ENCODE measurements at places on chromosomes 4 and X.
A peak's percentile ranks its signal among the peaks of the same experiment; 100 is the strongest.

DNA sequence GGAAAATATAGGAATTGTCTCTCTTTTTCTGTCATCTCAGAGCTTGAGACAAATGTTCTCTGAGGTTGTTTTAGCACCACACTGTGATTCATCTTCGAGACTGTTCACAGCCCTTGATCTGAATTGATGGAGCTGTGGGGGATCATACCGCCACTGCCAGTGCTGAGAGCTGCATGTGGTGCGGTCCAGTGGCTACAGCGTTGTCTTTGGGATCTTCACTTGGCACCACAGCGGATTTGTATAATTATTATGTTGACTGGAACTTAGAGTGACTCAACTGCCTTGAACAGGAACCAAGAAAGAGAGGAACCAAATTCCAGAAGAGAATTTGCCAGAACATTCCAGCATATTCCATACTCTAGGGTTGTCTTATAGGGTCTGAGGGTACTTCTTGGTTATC is 29.1 kb downstream of the TBL1X start:
- H3K4me1 ChIP-seq, result no peaks in the 10 kb centered on the region
- no peak overlapping the region for H3K27ac ChIP-seq
- H3K36me3 ChIP-seq, result no peaks in the 10 kb centered on the region
- no peak overlapping the region for H3K4me3 ChIP-seq
- H3K27me3 ChIP-seq, result no peaks in the 10 kb centered on the region

DNA sequence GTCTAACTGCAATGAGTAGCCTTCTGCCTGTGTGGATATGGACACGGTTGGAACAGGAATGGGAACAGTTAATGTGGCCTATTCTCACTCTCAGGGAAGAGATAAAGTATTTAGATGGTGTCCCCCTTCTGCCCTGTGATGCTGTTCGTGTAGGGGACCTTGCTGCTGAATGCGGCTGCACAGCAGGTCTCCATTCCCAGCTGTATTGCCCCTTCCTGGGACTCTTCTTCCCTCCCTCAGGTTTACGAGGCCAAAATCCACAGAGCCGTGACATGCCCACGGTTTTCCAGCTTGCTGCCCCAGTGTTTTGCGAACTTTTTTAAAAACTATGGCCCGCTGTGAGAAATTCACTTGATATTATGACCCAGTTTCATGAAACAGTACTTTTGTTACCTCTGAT is 50.3 kb downstream of the SNX25 start:
- H3K4me3 ChIP-seq, result no peak overlapping the region
- no peak for DNase-seq
- H3K27ac ChIP-seq, result no peak overlapping the region

GRCh38 chr4:118587116-118587831 is 97.9 kb upstream of the METTL14 start:
- no peaks in the 10 kb centered on the region for H3K27me3 ChIP-seq
- H3K4me1 ChIP-seq, result peaks cover 4% of the 10 kb centered on the region
- no peak overlapping the region for H3K27ac ChIP-seq
- DNase-seq, result no peak
- no peak overlapping the region for H3K4me3 ChIP-seq
- no peaks in the 10 kb centered on the region for H3K36me3 ChIP-seq

GRCh38 chr4:183183906-183184535 is 85.0 kb downstream of the WWC2 start:
- H3K4me1 ChIP-seq, result no peaks in the 10 kb centered on the region
- H3K27ac ChIP-seq, result no peak overlapping the region
- no peak for DNase-seq
- H3K4me3 ChIP-seq, result no peak overlapping the region
- no peaks in the 10 kb centered on the region for H3K27me3 ChIP-seq

DNA sequence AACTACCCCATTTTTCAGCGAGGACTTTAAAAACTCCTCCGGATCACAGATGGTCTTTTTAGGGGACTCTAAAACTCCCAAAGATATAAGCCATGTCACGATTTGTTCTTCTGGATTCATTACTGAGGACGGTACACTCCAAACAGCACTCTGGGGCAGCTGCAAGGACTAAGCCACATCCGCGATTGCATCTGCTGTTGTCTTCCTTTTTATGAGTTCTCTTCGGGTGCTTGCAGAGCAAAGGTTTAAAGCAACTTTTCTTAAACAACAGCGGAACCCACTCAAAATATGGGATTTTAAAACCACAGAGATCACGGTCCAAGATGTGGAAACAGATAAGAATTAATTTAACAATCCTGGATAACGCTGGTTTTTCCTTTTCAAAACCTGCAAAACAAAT is at the start of gene ARHGEF6:
Gene ARHGEF6 (minus strand): TSS at position 170 of the 400 bp plus-strand sequence. CDS start 50 bp downstream, at position 120.
- H3K4me3 ChIP-seq, result peak within 1 kb of the TSS; percentile 33
- peaks cover 5% of the 10 kb centered on the region for H3K4me1 ChIP-seq
- H3K27ac ChIP-seq, result peak within 1 kb of the TSS; percentile 21
- DNase-seq, result no peak

- H3K27me3 ChIP-seq, result no peaks in the 10 kb centered on the region
- H3K36me3 ChIP-seq, result no peaks in the 10 kb centered on the region
- no peak overlapping the region for H3K4me3 ChIP-seq
- no peak for DNase-seq
These were observed 162.2 kb upstream of the GIMD1 start for GRCh38 chr4:106530821-106531220.

GRCh38 chr4:138875891-138876608 is 139.5 kb upstream of the NOCT start:
- DNase-seq, result no peak
- H3K4me3 ChIP-seq, result no peak overlapping the region
- H3K27me3 ChIP-seq, result no peaks in the 10 kb centered on the region

GRCh38 chr4:121822796-121823504 is 733 bp downstream of the CCNA2 start:
- no peaks in the 10 kb centered on the region for H3K27me3 ChIP-seq
- H3K4me3 ChIP-seq, result peak overlapping the region; percentile 63
- H3K36me3 ChIP-seq, result no peaks in the 10 kb centered on the region
- no peak for DNase-seq

DNA sequence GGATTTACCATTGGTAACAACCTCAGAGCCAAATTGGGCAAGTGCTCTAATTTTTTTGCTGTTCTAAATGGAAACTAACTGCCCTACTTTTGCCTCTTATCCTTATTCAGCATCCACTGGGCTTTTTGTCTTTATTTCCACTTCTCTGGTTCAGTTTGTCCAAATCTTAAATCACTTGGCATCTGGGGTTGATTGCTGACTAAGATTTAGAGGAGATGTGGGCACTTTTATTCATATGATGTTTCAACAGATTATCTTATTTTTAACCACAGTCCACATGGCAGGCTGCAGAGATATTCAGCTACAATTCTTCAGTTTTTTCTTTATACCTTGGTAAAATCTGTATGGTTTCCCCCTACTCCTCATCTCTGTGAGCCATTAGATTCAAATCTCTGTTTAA is 1161.4 kb upstream of the PCDH7 start:
- H3K27ac ChIP-seq, result no peak overlapping the region
- H3K4me1 ChIP-seq, result no peaks in the 10 kb centered on the region
- no peak for DNase-seq
- no peak overlapping the region for H3K4me3 ChIP-seq
- no peaks in the 10 kb centered on the region for H3K36me3 ChIP-seq

- no peak overlapping the region for H3K27ac ChIP-seq
- no peaks in the 10 kb centered on the region for H3K27me3 ChIP-seq
- no peaks in the 10 kb centered on the region for H3K36me3 ChIP-seq
- no peak overlapping the region for H3K4me3 ChIP-seq
These were observed 91.6 kb upstream of the EFHC2 start for GRCh38 chrX:44435047-44435446.

GRCh38 chr4:26822546-26822945 is 38.1 kb upstream of the STIM2 start:
- no peaks in the 10 kb centered on the region for H3K4me1 ChIP-seq
- no peaks in the 10 kb centered on the region for H3K27me3 ChIP-seq
- H3K4me3 ChIP-seq, result no peak overlapping the region
- no peaks in the 10 kb centered on the region for H3K36me3 ChIP-seq
- DNase-seq, result no peak

DNA sequence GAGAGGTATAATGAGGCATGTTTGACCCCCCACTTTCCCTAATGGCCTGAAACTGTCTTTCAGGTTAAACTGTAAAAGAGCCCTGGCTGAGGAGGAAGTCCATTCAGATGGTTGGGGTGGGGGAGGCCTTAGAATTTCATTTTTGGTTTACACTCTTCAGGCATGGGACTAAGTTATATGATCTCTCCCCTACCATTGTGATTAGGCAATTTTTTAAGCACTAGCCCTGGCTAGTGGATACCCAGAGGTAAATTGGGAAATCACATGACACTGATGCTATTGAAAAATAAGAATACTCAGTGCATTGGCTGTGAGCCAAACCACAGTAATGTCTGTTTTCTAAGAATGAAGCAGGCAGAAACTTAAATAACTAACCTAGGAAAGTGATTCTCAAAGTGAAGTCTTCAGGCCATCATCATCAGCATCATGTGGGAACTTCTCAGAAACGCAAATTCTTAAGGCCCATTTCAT is 149.7 kb downstream of the RRAGB start:
- H3K36me3 ChIP-seq, result no peaks in the 10 kb centered on the region
- H3K4me1 ChIP-seq, result no peaks in the 10 kb centered on the region
- DNase-seq, result no peak
- no peak overlapping the region for H3K4me3 ChIP-seq

- H3K36me3 ChIP-seq, result no peaks in the 10 kb centered on the region
- no peak overlapping the region for H3K27ac ChIP-seq
- no peak overlapping the region for H3K4me3 ChIP-seq
- no peak for DNase-seq
- no peaks in the 10 kb centered on the region for H3K27me3 ChIP-seq
These were observed 16.0 kb downstream of the PRDM8 start for GRCh38 chr4:80213117-80213815.

DNA sequence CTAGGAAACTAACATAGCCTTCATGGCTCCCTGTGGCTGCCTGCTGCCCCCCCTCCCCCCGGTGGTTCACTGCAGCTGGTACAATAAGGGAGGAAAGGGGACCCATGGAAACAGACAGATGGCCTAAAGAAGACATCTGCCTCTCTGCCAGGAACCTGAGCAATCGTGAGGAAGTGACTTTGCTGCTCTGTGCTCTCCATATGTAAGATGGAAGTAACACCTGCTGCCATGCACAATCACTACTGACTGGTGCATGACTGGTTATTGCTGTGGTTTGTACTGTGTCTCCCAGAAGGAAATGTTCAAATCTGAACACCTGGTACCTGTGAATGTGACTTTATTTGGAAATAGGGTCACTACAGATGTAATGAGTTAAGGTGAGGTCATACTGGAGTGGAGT is 43.6 kb downstream of the CD99L2 start:
- no peaks in the 10 kb centered on the region for H3K36me3 ChIP-seq
- H3K27me3 ChIP-seq, result no peaks in the 10 kb centered on the region

GRCh38 chr4:100933628-100934027 is 413.7 kb downstream of the PPP3CA start:
- H3K36me3 ChIP-seq, result no peaks in the 10 kb centered on the region
- H3K4me1 ChIP-seq, result no peaks in the 10 kb centered on the region
- H3K4me3 ChIP-seq, result no peak overlapping the region

DNA sequence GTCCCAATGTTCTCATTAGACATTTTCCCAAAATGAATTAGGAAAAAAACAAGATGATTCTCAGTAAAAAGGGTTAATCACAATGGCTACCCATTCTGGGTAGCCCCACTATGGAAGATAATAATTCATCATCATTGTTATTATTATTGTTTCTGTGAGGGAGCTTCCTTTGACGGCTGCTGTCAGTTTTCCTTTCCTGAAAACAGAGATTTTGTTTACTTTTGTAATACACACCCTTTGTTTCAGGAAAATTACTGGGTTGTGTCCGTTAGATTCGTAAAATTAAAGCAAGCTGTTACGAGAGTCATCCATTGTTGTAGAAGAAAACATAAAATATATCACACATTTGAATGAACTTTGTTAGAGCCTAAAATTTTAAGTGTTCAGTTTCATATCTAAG is 192.9 kb upstream of the ANKRD50 start:
- no peaks in the 10 kb centered on the region for H3K27me3 ChIP-seq
- H3K4me1 ChIP-seq, result peaks cover 20% of the 10 kb centered on the region
- no peak for DNase-seq
- H3K36me3 ChIP-seq, result no peaks in the 10 kb centered on the region

- DNase-seq, result no peak
- H3K4me3 ChIP-seq, result no peak overlapping the region
- H3K27me3 ChIP-seq, result no peaks in the 10 kb centered on the region
These were observed 784.3 kb downstream of the ADGRL3 start for GRCh38 chr4:61984260-61984909.

DNA sequence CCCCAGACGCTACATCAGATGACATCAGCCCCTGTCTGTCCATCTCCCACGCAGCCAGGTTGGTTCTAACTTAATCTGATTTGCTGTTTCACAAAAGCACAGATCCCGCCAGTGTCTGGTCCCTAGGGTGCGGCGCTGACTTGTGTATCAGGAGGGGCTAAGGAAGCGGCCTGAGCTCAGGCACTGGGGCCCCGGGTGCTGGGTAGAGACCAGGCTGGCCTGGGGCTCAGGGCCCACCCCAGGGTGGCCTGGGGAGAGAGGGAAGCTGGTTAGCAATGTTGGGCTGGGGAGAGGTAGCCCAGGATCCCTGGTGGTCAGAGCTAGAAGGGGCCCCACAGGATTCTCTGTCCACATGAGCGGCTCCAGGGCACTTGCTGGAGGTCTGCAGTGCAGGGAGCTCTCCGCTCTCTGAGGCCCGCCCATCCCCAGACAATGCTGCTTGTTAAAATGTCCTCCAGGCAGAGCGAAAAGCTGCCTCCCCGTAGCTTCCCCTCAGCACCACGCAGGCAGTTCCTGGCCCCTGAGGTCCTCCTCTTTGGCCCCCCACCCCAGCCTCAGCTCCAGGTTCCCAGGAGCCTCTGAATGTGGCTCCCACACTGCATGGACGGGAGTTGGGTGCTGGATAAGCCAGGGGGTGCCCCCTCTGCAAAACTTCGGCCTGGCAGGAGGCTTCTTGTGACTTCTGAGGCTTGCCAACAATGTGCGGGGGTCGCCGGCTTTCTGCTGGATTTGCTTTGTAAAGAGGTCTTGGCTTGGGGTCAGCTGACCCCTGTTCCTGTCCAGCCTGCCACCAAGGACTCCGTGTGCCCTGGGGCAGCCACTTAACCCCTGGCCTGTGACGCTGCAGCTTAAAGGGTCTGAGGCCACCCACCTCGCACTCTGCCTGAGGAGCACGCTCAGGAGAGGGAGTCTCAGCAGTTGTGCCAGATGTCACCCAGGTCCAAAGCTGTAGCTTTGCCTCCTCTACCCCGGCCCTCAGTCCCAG is 112.9 kb downstream of the CPZ start:
- no peaks in the 10 kb centered on the region for H3K27me3 ChIP-seq
- H3K4me3 ChIP-seq, result no peak overlapping the region
- no peaks in the 10 kb centered on the region for H3K36me3 ChIP-seq
- DNase-seq, result no peak

DNA sequence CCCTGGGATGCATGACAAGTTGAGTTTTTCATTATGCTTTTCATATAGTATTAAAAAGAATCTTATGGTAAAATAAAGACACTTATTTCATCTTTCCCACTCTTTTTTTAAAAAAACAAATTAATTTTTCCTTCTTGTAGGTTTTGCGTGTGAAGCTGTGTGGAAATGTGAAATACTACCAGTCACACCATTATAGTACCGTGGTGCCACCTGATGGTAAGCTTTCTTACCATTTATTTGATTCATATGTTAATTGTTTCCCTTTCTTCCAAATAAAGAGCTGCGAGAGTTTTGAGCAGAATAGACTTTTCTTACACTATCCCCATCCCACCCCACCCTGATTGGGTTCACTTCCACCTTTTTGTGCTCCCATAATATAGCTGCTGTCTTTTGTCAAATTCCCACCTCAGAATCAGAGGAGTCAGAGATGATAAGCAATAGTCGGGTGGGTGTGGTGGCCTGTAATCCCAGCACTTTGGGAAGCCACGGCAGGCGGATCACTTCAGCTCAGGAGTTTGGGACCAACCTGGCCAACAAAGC is 44.3 kb downstream of the CASP6 start:
- H3K36me3 ChIP-seq, result no peaks in the 10 kb centered on the region
- H3K4me3 ChIP-seq, result no peak overlapping the region
- H3K27ac ChIP-seq, result no peak overlapping the region
- H3K4me1 ChIP-seq, result no peaks in the 10 kb centered on the region
- H3K27me3 ChIP-seq, result no peaks in the 10 kb centered on the region

Measured in vagina (tissue), 2 donors.